MG63 (cell line): ENCODE measurements at places on chromosomes 6 and 20.

- DNase-seq: no peak
These were observed 13.5 kb downstream of the REV3L start for GRCh38 chr6:111469543-111469942.

DNA sequence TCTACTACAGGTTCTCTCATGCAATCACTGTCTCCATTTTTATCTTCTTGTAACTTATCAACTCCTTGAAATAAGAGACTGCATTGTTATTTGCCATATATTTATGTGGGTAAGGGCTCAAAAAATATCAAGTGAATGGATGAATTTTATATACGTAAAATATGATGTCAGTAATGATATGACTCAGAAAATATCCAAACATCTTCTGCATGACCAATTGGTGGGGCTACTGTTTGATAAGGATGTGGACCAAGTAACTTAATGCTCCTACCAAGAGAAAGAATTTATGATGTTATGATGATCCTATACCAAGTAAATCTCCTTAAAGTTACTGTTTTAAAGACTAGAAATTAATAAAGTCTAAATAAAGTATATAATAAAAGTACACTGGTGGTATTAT, 103.7 kb downstream of the OGFRL1 start:
- DNase-seq: no peak

- no peak for DNase-seq
These were observed 243.7 kb upstream of the SOX4 start for GRCh38 chr6:21349834-21350233.

- no peak for DNase-seq
These were observed 6.4 kb upstream of the HLA-DOA start for GRCh38 chr6:33015798-33016197.

GRCh38 chr6:105757512-105758200, 328.5 kb upstream of the PRDM1 start:
- DNase-seq: no peak

DNA sequence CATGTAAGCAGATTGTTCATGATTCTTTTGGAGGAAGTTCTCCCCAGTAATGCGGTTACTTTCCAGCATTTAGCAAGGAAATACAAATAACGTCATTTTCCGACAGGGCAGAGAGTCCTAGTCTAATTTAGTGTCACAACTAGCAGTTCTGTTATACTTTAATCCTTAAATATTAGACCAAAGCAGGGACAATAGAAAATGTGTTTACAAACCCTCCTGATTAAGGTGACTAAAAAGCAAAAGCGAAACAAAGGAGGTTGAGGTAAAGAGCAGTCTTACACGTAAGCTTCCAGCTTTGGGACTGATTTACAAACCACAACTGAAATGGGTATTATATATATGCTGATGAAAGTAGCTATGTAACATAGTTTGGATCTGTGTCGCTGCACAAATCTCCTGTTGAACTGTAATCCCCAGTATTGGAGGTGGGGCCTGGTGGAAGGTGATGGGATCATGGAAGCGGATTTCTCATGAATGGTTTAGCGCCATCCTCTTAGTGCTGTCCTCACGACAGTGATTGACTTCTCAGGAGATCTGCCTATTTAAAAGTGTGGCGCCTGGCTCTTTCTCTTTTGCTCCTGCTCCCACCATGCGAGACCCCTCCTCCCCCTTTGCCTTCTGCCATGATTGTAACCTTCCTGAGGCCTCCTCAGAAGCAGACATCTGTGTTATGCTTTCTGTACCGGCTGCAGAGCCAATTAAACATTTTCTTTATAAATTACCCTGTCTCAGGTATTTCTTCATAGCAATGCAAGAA, 81.9 kb downstream of the PLCB1 start:
- DNase-seq: no peak
